ENCODE measurements at places on chromosomes 5 and 9.

DNA sequence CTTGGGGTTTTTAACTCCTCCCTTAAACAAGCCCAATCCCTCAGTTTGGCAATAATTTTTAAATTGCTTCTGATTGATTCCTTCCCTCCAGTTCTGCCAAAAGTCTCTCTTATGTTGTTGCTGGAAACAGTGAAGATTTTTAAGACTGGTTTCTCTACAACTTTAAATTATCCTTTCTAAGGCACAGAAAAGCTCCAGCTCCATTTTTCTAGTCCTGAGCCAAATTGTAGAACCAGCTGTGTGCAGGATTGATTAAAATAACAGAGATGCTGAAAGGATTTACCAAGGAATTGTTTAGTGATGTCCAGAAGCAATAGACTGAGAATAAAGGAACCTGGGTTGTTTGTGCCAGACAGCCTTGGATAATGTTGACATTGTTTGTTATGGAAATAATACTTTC, 111.3 kb downstream of the NUDT12 start:
- DNase-seq, result no peak

GRCh38 chr5:105475401-105475800, 1912.8 kb upstream of the NUDT12 start:
- no peak for DNase-seq

DNA sequence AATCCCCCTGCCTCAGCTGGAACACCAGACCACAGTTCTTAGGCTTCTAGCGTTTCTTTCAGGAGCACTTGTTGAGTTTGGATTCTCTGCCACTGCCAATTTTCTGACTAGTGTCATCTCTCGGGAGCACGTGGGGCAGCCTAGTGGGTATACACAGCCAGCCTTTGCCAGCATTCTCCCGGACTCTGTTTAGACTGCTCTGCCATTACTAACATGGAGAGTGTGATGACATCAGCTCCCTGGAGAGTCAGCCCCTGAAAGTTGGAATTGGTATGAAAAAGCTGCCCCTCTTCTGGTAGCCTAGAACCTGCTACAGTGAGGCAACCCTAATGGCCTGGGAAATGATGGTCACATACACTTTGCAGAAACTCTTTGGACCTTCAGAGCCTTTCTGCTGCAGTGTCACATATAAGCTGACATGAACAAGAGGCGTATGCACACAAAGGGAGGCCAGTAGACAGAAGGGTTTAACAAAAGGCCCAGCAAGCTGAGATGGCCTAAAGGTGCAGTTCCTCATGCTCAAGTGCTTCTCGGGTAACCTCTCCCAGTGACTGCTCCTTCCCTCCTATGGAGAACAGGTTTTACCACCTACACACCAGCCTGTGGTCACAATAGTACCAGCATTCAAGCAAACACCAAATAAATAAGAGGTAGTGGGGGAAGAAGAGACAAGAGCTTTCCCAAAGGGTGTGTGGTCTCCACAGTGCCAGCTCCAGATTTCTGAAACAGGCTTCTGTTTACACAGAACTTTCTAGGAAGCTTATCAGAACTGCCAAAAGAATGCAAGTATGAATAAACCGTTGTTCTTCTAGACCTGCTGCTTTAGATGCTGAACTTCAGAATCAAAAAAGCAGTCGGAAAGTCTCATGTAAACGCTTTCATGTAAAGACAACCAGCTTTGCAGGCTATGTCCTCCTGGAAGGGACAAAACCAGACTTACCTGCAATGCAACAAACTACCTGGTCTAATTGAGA, 16.5 kb downstream of the SPACA9 start:
- no peak for DNase-seq

DNA sequence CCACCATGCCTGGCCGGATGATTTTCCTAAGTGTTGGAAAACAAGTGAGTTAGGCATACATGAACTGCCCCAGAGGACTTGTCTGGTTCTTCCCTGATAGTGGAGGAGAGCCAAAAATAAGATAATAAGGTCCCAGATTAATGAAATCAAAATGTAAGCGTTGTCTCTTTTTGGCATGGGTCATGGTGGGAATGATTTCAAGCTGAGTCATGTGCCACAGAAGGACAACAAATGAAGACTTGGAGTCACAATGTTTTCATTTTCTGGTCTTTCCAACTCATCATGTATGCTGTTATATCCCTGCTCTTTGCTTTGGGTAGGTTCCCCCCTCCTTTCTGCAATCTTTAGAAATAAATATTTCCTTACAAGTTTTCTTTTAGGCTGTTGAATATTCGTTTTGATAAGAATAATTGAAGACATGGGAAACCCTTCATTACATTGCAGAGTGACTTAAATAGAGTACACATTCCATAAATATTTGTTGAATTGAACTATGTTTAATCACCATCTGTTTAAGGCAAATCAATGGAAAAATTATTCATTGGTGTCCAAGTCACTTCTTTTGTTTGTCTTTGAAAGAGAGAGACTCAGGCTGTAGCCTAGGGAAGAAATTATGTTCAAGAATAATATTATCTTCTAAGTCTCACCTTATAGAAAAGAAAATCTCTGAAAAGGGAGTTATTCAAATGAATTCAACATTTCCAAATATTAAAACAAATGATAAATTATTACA, 196.3 kb downstream of the CSNK1G3 start:
- DNase-seq, result peak; percentile 80
